ENCODE measurements at places on chromosomes 5 and 9.

DNA sequence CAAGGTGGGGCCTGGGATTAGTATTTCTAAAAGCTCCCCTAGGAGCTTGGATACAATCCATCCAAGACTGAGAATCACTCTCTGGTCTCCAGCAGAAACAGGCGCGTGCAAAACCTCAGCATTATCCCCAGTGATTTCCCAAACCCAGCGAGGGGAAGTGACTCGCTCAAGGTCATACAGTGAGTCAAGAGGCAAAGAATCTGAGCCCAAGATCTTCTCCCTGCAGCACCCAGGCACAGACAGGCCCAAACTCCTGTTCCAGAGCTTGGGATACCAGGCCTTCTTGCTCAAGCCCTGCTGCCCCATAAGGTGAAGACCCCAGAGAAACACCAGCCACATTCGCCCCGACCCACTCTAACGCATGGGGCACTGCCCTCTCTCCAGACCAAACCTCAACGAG is 33.2 kb downstream of the SHB start:
- DNase-seq = peak; percentile 79

DNA sequence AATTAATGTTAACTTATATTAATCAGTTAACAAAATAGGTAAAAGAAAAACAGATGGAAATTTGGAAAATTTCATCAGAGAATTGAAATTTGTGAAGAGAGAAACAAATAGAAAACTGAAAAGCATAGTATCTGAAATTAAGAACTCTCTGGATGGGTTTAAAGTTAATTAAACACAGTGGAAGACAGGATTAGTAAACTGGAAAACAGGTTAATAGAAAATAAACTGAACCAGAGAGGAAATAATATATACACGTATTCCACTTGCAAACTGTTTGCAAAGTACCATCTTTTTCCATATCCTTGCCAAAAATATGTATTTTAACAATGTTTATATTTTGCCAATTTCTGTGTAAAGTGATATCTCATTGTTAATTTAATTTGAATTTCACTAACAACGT is 257.5 kb downstream of the CD180 start:
- no peak for DNase-seq

DNA sequence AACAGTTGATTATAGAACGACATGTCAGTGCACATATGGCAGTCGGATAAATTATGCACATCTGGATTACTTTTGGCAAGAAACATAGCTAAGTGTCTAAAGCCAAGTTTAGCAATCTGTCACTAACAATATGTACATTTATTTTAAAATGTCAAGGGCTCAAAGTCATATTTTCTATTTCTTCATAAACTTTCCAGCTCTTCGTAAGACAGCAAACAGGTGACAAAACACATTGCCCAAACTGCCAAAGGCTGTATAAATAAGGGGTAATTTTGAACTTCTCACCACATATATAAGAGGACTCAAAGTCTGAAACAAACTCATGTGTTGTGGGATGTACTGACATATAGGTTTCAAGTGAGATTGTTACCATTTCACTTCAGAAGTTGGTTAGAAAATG is 237.2 kb downstream of the ARL15 start:
- no peak for DNase-seq

GRCh38 chr5:59745415-59745863 is 148.1 kb downstream of the PDE4D start:
- peak; percentile 92 for DNase-seq

- no peak for DNase-seq
Observed at GRCh38 chr9:94018628-94019027, 63.5 kb upstream of the BARX1 start.

DNA sequence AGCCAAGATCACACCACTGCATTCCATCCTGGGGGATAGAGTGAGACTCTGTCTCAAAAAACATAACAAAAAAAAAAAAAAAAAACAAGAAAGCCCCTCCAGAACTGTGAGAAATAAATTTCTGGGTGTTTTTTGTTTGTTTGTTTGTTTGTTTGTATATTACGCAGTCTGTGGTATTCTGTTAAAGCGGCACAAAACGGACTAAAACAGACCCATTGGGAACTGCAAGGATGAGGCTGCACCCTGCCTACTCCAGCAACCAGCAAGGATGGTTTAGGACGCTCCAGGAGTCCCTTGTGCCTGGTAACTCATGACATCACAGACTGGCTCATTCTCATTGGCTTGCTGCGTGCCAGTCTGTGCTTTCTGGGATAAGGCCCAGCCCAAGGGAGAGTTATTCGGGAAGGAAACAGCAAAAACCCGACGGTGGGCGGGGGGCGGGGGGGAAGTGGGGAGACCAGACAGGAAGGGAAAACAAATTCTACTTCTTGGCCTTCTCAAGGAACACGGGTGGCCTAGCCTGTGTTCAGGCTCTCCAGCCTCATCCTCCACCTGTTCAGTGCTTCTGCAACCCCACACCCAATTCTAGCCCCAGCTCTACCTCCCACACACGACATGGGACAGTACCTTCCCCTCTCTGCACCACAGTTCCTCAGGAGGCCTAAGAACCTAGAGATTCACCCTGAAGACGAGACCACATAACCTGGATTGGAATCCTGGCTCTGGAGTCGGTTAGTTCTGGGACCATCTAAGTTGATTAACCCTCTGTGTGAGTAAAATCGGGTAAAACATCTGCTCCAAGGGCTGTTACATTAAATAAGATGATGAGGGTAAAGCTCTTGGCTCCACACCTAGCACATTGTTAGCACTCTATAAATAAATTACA is 2.8 kb downstream of the CD74 start:
- DNase-seq = peak; percentile 87
